ENCODE measurements at places on chromosomes 13 and 19.

GRCh38 chr19:41767115-41767514 lies 11.8 kb downstream of the CEACAM6 start:
- no peak for DNase-seq

DNA sequence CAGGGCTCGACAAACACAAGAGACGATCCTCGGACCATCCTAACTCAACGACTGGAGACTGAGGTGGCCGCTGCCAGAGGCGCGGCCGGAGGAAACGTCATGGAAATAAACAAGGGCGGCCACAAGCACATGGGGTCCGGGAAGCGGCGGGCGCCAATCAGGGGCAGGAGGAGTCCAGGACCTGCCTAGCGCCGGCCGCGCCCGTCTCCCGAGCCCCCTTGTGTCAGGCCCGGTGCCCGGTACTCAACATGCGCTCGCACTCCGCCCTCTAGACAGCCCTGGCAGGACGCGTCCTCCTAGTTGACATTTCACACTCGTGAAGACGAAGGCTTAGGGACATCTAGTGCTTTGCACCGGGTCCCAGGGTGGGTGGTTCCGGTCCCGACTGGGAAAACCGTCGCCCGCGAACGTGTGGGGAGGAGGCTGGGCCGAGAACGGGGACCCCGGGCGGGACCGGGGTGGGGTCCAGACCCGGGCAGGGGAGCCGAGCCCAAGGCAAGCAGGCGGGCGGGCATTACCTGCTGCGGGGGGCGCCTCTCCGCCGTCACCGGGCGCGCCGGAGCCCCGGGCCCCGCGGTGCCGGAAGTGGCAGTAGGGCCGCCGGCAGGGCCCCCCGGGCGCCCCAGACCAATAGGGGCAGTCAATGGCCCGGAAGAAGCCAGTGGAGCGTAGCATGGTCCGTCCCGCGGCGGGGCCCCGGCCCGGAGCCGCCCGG lies 442 bp downstream of the REXO1 start:
- DNase-seq: no peak

DNA sequence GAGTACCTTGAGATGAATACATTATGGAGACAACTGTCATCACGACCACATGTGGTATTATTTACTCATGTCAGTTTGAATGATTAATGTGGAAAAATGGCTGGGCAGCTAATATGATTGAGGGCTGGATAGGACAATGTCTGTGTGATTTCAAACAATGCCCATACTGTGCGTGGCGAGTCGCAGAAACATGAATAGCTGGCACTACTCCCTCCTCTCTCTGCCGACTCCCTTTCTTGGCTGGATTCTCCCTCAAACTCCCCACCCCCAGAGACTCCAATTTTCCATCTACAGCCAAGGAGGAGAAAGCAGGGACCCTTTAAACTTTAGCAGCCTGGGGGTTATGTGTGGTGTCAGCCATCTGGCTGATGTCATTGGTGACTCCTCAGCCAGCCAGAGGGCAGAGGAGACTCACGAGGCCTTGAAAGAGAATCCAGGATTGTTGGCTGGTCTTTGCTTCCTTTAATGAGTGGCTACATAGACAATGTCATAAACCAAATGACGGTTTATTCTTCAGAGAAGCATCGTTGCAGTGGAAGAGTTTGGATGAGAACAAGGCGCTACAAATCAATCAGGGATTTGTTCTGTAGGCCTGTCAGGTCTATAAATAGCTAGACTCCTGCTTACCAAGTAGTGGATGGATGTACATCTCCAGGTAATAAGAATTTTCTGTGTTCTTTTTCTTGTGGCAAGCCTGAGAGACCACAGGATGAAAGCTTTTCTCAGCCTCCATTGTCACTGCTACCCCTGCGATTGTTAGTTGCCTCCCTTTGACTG lies 165.6 kb downstream of the DLEU7 start:
- DNase-seq: no peak

GRCh38 chr19:3055741-3056416 lies 6.4 kb downstream of the TLE5 start:
- DNase-seq: peak; percentile 22

DNA sequence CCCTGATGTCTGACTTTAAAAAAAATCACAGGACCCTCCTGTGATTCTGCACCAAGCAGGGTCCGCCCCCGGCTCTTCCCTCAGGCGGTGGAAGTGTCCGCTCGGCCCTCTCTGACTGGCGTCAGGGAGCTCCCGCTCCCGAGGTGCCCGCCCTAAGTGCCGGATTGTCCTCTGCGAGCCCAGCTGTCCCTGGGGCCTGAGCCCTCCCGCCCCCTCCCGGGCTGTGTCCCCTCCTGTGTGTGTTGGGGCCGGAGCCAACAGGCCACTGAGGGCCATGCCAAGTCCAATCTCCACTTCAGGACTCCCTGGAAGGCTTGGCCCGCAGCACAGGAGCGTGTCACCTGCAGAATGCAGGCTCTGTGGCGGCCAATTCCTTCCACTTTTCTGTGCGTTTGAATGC lies 25.4 kb downstream of the MAP2K2 start:
- peak; percentile 22 for DNase-seq

GRCh38 chr13:27177852-27178251 lies 6.2 kb upstream of the USP12 start:
- DNase-seq: no peak

GRCh38 chr13:111460548-111461444 lies 140.4 kb downstream of the TEX29 start:
- no peak for DNase-seq

- DNase-seq: no peak
Measured at GRCh38 chr13:82822935-82823334, 1059.3 kb downstream of the SLITRK1 start.

DNA sequence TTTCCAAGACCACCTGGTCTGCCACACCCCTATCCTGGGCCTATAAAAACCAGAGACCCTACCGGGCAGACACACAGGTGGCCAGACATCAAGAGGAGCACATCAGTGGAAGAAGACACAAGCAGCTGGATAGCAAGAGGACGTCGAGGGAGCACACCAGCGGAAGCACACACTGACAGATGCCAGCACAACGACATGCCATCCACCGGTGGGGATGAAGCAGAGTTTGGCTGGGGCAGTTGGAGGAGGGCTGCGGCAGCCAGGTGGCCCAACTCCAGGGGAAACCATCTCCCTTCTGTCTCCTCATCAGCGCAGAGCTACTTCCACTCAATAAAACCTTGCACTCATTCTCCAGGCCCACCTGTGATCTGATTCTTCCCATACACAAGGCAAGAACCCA lies 200.6 kb downstream of the PCDH17 start:
- DNase-seq: no peak

- DNase-seq: no peak
Measured at GRCh38 chr13:19676168-19676567, 42.7 kb downstream of the MPHOSPH8 start.

DNA sequence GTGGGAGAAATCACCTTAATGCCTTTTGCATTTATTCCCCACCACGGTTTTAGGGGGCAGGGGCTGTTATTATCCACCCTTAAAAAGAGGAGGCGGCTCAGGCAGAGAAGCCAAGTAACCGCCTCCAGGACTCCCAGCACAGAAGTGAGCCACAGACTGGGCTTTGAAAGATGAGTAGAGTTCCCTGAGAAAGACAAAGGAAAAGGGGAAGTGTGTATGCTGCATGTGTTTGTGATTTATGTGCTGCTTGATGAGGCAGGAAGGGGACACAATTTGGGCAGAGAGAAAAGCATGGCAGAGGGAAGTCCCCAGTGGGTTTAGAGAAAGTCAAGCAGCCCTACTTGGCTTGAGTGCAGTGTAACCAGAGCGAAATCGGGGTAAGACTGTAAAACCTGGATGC lies 85.0 kb downstream of the DOCK9 start:
- DNase-seq: no peak

GRCh38 chr13:43478902-43479301 lies 307.9 kb downstream of the ENOX1 start:
- DNase-seq: no peak

DNA sequence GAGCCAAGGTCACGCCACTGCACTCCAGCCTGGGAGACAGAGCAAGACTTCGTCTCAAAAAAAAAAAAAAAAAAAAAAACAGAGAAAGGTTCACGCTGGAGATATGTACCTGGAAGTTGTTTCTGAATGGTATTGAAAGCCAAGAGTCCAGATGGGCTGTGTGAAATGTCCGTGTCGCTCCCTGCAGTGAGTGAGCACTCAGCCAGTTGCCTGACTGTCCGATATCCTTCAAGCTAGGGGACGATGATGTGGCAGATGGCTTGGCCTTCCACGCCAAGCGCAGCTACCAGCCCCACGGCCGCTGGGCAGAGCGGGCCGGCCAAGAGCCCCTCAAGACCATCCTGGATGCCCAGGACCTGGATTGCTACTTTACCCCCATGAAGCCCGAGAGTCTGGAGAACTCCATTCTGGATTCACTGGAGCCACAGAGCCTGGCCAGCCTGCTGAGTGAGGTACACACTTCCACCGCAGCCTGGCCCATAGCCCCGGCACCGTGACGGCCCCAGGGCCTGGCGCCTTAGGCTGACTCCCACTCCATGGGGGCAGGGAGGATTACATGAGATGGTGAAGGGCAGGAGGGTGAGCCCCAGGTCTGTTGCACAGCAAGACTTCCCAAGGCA lies 11.7 kb upstream of the OVOL3 start:
- peak; percentile 41 for DNase-seq

DNA sequence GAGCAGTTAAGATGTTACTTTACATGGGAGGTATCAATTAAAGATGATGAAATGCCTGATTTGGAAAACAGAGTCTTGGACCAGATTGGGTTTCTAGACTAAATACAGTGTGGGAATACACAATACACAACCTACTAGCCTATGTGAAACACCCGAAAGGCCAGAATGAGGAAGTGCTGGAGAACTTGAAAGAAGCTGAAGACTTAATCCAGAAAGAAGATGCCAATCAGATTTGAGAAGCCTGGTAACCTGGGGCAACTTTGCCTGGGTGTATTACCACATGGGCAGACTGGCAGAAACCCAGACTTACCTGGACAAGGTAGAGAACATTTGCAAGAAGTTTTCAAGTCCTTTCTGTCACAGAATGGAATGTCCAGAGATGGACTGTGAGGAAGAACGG lies 43.2 kb downstream of the N4BP2L1 start:
- no peak for DNase-seq

DNA sequence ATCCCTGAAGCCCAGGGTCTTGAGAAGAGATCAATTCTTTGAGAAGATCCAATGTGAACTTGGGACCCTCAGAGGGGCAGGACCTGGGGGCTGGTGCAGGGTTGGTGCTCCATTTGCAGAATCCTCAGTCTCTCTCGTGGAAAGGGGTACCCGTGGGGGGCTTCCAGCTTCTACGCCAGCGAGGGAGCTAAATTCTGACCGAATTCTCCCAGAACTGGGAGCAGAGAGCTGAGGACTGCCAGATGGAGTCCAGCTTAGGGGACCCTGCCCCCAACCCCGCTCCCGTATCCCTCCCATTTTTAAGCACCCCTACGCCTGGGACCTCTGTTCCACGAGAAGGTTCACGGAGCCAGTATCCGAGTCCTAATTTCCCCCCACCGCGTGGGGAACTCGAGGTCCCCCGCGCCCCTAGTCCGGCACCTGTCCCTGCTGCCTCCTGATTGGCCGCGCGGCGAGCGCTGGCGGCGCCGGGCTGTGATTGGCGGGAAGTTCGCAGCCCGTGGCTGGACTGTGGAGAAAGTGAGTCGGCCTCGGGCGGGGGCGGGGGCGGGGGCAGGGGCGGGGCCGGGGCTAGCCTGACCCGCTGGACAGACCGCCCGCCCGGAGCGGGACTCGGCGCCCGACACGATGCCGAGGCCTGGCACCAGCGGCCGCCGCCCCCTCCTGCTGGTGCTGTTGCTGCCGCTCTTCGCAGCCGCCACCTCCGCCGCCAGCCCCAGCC lies 4.4 kb upstream of the LTBP4 start:
- DNase-seq: no peak

- no peak for DNase-seq
Measured at GRCh38 chr13:30216111-30216510, 91.2 kb downstream of the KATNAL1 start.

DNA sequence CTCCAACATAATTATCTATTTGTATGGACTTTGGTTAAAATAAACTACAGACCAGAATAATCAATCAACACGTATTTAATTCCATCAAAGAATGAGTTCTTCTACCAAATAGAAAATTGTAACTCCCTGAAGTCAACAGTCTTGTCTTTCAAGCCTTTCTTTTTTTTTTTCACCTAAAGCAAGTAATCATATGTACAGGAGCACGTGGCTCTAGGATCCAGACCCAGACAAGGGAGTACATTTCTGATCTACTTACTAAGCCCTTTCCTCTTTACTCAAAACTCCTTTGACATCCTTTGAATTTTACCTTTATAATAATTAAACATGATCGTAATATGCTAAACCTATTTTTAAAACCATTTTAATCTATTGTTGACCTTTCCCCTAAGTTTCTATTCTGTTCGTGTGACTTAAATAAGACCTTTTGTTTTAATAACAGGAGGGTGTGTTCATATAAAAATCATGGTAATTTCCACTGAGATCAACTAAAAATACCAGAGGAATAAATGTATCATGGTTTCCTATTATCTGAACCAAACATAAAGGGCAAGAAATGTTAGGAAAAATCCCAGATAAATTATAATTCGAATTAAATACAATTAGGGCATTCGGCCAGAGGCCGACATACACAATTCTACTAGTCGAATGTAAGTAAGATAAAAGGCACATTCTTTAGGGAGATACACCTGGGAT lies 1.7 kb downstream of the SLC7A1 start:
- DNase-seq: no peak

GRCh38 chr13:76803831-76804230 lies 82.4 kb downstream of the KCTD12 start:
- no peak for DNase-seq
